ENCODE measurements at places on chromosomes 6 and 20. TPM values are rescaled to one million over a fixed set of nuclear protein-coding genes. Genes with fewer than 3 reads are reported as not detected.

SLC32A1 gene
- not detected for polyA plus RNA-seq

GRCh38 chr6:106782536-106783285 lies 153.3 kb downstream of the QRSL1 start:
- peak overlapping the region; percentile 68 for H3K27ac ChIP-seq
- DNase-seq, result no peak
- H3K27me3 ChIP-seq, result no peaks in the 10 kb centered on the region
- peaks cover 15% of the 10 kb centered on the region for H3K4me1 ChIP-seq
- no peaks in the 10 kb centered on the region for H3K36me3 ChIP-seq

GPX5 gene
- not detected for polyA plus RNA-seq

TMEM217 gene
- 2.0 TPM for polyA plus RNA-seq

DNA sequence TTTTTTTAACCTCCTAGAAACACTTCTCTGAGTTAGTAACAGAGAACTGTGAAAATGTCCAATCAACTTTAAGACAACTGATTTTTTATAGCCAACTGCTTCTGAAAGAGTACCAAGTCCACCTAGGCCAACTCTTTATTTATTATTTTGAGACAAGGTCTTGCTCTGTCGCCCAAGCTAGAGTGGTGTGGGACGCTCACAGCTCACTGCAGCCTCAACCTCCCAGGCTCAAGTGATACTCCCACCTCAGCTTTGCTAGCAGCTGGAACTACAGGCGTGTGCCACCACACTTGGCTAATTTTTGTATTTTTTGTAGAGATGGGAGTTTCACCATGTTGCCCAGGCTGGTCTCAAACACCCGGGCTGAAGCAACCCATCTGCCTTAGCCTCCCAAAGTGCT lies 331.6 kb downstream of the RNGTT start:
- no peak for DNase-seq
- H3K4me1 ChIP-seq, result peaks cover 4% of the 10 kb centered on the region
- no peak overlapping the region for H3K4me3 ChIP-seq
- H3K27ac ChIP-seq, result no peak overlapping the region

DNA sequence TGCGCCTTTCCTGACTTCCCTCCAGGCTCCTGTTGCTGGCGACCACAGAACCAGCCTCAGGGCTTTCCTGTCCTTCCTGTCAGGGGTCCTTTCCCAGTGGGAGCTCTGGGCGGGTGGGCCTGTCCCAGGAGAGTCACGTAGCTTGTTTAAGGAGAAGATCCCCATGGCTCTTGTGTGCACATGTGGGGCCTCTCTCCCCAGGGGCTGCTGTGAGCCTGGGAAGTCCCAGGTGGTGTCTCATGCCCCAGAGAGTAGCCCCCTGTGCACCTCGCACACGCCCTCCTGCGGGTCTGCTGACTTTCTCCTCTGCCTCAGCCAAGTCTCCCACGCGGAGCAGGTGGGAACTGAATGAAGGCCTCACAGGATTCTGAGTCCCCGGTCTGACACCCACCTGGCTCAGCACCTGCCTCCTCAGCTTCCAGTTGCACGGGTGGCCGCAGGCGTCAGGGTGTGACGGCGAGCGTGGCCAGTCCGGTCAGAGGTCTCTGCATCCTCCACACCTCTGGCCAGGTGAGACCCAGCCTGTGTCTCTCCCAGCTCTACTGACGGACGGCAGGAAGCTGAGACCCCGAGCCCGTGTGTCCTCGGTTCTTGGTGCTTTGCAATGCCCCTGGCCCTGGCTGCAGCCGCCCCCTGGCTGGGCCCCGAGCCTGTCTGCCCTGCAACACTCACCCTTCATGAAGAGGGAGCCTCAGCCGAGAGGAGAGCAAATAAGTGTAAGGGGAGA lies 5.6 kb upstream of the NKAIN4 start:
- DNase-seq, result no peak
- H3K4me3 ChIP-seq, result no peak overlapping the region
- H3K4me1 ChIP-seq, result no peaks in the 10 kb centered on the region

CTAGE9 gene
- polyA plus RNA-seq, result not detected

DNA sequence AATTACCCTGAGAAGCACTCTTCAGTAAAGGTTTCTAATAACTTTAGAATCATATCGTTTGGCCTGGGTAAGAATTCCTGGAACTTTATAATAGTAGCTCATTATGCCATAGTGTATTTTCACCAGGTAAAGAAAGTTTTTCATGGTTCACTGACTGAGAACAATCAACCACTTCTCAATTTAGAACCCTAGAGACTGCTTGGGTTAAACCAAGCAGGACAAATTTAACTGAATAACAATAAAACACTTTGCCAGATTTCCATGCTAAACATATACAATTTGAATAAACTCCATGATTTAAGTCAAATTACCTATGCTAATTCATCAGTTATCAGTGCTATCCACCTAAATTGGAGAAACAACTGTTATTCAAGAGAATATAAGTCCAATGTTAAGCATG lies 99.4 kb downstream of the PLG start:
- no peak overlapping the region for H3K27ac ChIP-seq
- H3K4me3 ChIP-seq, result no peak overlapping the region
- H3K4me1 ChIP-seq, result no peaks in the 10 kb centered on the region
- no peaks in the 10 kb centered on the region for H3K36me3 ChIP-seq
- no peak for DNase-seq

DNA sequence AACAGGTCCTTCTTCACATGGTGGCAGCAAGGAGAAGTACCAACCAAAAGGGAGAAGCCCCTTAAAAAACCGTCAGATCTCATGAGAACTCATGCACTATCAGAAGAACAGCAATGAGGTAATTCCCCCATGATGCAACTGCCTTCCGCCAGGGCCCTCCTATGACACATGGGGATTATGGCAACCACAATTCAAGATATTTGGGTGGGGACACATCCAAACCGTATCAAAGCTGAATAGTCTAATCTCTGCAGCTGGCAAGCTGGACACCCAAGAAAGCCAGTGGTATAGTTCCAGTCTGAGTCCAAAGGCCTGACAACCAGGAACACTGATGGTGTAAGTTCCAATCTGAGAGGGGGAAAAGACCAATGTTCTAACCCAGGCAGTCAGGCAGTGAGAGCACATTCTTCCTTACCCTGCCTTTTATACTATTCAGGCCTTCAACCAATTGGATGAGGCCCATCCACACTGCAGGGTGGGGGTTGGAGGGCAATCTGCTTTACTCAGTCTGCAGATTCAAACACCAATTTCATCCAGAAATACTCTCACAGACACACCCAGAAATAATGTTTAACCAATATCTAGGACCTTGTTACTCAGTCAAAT lies 17.9 kb upstream of the CNKSR3 start:
- H3K4me1 ChIP-seq, result peaks cover 3% of the 10 kb centered on the region
- no peak for DNase-seq
- H3K27ac ChIP-seq, result no peak overlapping the region
- H3K4me3 ChIP-seq, result no peak overlapping the region

- no peaks in the 10 kb centered on the region for H3K27me3 ChIP-seq
Observed at GRCh38 chr6:101876431-101876830, 482.9 kb downstream of the GRIK2 start.

DNA sequence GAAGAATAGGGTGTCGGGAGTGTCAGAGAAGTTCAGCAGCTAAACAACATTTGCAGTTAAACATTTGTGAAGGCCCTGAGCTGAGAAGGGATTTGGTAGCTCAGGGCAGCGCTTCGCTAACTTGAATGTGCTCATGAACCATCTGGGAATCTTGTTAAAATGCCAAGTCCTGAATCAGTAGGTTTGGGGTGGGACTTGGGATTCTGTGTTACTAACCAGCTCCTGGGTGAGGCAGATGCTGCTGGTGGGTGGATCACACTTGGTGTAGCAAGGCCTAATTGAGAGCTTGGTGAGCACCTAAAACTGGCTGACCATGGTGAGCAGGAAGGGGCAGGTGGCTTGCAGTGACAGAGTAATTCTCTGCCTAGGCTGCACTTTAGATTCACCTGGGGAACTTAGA lies 5.9 kb downstream of the PTPRA start:
- no peaks in the 10 kb centered on the region for H3K27me3 ChIP-seq
- DNase-seq, result no peak
- peaks cover 5% of the 10 kb centered on the region for H3K36me3 ChIP-seq
- H3K4me3 ChIP-seq, result no peak overlapping the region
- no peak overlapping the region for H3K27ac ChIP-seq

DNA sequence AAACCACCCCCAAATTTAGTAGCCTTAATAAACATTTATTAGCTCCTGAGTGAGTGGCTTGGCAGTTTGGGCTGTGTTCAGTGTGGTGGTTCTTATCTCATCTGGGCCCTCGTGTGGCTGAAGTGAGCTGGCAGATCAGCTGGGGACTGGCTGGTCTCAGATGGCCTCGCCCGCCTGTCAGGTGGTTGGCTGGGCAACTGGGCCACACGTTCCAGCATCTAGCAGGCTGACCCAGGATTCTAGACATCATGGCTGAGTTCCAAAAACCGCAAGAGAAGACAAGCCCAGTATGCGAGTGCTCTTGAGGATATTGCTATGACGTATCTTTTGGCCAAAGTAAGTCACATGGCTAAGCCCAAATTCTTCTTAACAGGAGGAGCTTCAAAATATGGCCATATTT lies 28.9 kb downstream of the EIF2S2 start:
- H3K4me1 ChIP-seq, result 0 out of 2 replicates have a peak, but pooled peaks cover 8% of the 10 kb centered on the region
- no peak overlapping the region for H3K4me3 ChIP-seq
- H3K36me3 ChIP-seq, result peaks cover 17% of the 10 kb centered on the region
- H3K27ac ChIP-seq, result no peak overlapping the region
- no peaks in the 10 kb centered on the region for H3K27me3 ChIP-seq
- no peak for DNase-seq

SLC25A27 gene
- 1.7 TPM for polyA plus RNA-seq

DNA sequence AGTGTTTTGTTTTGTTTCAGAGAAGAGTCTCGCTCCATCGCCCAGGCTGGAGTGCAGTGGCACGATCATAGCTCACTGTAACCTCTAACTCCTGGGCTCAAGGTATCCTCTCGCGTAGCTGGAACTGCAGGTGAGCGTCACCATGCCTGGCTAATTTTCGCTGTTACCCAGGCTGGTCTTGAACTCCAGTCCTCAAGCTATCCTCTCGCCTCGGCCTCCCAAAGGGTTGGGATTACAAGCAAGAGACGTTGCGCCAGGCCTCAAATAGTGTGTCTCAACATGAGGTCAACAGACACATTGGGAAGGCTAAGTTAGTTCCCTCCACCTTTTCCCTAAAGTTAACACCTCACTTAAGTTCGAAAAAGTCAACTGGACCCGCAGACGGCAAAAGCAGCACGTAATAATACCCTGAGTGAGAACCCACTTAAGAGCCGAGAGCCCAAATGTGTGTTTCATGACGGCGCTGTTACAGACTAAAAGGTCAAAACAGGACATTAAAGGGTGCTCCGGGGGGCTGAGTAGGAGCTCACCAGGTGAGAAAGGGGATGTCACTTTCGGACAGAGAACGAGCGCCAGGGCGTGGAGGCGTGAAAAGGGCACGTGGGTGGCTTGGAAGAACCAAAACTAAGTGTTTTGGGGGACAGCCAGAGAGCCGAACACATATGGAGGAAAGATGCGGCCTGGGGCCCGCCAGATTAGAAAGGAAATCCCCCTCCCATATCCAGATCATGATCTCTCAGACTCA lies 499 bp downstream of the TTI1 start:
- H3K27ac ChIP-seq, result peak overlapping the region; percentile 91
- DNase-seq, result no peak

DNA sequence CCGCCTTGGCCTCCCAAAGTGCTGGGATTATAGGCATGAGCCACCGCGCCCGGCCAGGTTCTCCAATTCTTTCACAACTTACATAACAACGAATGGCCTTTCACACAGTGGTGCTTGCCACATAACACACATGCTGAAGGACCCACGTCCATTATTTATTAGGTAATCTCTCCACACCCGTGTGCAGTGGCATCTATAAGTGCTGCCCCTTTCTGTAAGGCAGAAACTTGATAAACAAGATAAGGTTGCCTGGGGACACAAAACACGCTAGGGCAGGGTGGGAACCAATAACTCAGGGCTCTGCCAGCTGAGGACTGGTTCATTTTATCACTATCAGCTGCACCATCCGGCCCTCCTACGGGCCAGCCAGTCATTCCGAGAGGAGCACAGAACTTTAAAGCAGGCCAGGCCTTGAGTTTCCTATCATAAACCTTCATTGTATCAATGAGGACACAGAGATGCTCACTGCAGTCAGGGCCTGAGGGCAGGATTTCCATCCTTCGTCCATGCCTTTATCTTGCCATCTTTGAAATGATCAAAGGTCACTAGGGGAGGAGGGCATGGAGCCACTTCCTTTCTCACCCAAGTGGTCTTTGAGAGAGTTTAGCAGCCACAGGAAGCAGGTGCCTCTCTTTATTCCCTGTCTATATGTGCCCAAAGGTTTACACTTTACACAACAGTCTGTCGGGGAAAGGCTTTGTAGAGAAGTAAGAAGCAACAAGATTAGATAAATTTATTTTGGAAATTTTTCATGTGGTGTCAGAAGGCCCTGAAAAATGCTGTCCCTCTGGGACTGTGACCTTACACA lies 37.6 kb downstream of the GPLD1 start:
- no peaks in the 10 kb centered on the region for H3K36me3 ChIP-seq
- no peaks in the 10 kb centered on the region for H3K27me3 ChIP-seq
- H3K27ac ChIP-seq, result no peak overlapping the region
- peaks cover 4% of the 10 kb centered on the region for H3K4me1 ChIP-seq
- peak; percentile 64 for DNase-seq
- no peak overlapping the region for H3K4me3 ChIP-seq

- H3K4me3 ChIP-seq, result no peak overlapping the region
- H3K27me3 ChIP-seq, result peaks cover 5% of the 10 kb centered on the region
- H3K27ac ChIP-seq, result no peak overlapping the region
Observed at GRCh38 chr20:32089637-32090362, 19.7 kb upstream of the TM9SF4 start.

EDN3 gene
- polyA plus RNA-seq, result 0.05 TPM

DNA sequence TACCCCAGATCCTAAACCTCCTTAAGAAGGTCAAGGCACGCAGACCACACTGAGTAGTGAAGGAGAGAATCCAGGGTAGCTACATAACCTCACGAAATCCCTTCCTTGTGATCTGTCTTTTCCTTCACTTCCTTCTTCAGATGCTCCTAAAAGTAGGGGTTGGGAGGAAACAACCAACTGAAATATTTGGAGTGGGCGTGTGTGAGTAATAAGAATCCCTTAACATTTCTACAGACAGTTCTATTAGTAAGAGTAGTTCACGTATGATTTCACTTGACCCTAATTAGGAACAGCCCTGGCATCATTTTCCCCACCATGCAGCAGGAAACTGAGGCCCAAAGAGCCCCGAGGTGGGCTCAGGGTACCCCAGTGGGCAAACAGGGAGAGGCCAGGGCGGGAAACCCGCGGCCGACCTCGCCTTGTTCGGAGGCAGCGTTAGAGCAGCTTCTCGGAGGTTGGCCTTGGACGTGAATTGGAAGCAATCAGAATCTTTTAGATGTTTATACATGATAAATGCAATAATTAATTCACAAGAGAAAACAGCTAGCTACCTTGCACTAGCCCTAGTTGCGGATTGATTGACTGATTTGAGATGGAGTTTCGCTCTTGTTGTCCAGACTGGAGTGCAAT lies 859 bp upstream of the RAE1 start:
- DNase-seq, result no peak
- no peaks in the 10 kb centered on the region for H3K4me1 ChIP-seq
- no peaks in the 10 kb centered on the region for H3K36me3 ChIP-seq
- H3K4me3 ChIP-seq, result no peak overlapping the region
- no peak overlapping the region for H3K27ac ChIP-seq

- H3K36me3 ChIP-seq, result no peaks in the 10 kb centered on the region
- H3K27me3 ChIP-seq, result peaks cover 31% of the 10 kb centered on the region
- no peaks in the 10 kb centered on the region for H3K4me1 ChIP-seq
- no peak overlapping the region for H3K27ac ChIP-seq
Observed at GRCh38 chr6:6057442-6058053, 50.8 kb upstream of the NRN1 start.

All from SK-N-SH (cell line).